Stimulated activated CD4-positive, alpha-beta T cell treated with anti-CD3 and anti-CD28 coated beads, Interleukin-4, amount 100 ng/mL, for 4 hours (primary cell): ENCODE measurements at places on chromosomes 5 and 9.

DNA sequence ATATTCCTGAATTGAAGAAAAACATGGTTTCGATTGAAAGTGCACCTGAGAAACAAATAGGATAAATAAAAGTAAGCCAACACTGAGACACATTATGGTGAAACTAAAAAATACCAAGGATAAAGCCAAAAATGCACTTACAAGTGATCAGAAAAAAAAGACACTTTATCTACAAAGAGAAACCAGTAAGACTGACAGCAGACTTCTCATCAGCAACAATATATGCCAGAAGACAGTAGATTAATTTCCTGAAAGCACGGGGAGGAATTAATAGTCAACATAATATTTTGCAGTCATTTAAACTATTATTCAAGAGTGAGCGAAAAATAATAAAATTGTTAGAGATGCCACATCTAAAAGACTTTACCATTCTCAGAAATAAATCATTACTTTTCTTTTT, 172.7 kb upstream of the MAST4 start:
- no peak for DNase-seq

GRCh38 chr5:36253575-36253974, 11.8 kb upstream of the NADK2 start:
- DNase-seq: no peak

DNA sequence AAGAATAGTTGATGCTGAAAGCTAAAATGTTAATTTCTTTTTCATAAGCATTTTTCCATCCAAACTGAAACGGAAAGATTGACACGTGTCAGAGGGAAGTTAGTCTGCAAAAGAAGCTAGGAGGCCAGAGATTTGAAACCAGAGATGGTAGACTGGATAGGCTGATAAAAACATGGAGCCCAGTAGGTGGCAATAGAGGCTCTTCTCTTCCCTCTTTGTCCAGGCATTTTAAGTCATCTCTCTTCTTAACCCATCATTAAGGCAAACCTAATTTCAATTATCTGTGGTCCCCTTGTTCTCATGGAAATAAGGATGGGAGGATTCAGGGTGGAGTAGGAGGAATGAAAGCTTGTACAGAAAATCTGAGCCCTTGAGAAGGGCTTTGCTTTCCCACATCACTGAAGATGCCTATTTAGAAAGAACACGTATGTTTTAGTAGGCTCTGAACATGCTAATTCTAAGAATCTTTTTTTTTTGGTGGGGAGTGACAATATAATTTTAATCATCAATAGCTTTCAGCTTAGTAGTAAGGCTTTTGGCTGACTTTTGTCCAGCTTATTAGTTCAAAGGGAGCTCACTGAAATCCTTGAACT, 66.6 kb downstream of the ZNF474 start:
- no peak for DNase-seq

DNA sequence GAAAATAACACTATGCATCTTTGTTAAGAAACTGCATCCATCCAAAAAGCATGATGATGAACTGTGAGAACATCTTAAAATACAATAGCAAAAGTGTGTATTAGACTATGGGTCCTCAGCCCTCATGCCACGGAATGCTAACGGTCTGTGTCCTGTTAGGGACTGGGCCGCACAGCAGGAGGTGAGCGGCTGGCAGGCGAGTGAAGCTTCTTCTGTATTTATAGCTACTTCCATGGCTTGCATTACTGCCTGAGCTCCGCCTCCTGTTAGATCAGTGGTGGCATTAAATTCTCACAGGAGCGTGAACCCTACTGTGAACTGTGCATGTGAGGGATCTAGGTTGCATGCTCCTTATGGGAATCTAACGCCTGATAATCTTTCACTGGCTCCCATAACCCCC, 129.8 kb downstream of the NXNL2 start:
- no peak for DNase-seq

DNA sequence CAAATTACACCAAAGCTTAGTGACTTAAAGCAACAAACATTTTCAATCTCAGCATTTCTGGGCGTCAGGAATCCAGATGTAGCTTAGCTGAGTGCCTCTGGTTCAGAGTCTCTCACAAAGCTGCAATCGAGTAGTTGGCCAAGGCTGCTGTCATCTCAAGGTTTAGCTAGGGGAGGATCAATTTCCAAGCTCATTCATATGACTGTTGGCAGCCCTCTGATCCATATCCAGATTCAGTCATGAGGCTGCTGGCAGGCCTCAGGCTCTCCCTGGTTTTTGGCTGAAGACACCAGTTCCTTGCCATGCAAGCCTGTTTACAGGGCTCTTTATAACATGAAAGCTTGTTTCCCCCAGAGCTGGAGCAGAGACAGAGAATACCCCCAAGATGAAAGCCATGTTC, 419.5 kb upstream of the TLE4 start:
- no peak for DNase-seq

- no peak for DNase-seq
Measured at GRCh38 chr5:134083517-134083916, 31.0 kb upstream of the TCF7 start.

- peak; percentile 81 for DNase-seq
Measured at GRCh38 chr9:98974994-98975712, 31.4 kb downstream of the COL15A1 start.

- no peak for DNase-seq
Measured at GRCh38 chr5:64622991-64623390, 67.3 kb upstream of the SHISAL2B start.

DNA sequence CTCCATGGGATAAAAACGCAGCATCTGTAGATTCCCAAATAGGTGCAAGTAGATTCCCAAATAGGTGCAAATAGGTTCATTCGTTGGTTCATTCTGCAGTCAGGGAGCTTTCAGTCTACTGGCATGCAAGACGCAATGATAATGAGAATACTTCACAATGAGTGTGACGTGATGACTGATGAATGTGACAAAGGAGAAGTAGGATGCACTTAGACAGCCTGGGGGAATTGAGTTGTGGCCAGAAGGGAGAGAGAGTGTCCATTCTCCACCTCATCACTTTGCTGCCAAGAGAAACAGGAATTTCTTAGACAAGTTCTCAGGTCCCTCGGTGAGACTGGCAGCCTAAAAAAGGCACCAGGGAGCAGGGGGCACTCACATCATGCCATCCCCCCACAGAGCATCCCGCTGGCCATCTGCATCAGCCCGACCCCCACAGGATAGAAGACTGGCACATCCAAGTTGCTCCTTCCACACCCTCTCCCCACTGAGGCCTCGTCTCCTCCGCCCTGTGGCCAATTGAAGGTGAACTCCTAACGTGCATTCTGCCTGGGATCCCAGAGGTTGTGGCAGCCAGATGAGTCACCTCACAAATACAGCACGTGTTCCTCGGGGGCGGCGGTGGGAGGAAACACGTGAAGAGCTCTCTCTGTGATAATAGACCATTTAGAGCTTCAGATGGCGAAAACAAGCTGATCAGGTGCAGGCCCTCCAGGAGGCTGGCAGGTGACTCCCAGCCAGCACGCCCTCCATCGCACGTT, 19.9 kb upstream of the KCNIP1 start:
- DNase-seq: no peak

DNA sequence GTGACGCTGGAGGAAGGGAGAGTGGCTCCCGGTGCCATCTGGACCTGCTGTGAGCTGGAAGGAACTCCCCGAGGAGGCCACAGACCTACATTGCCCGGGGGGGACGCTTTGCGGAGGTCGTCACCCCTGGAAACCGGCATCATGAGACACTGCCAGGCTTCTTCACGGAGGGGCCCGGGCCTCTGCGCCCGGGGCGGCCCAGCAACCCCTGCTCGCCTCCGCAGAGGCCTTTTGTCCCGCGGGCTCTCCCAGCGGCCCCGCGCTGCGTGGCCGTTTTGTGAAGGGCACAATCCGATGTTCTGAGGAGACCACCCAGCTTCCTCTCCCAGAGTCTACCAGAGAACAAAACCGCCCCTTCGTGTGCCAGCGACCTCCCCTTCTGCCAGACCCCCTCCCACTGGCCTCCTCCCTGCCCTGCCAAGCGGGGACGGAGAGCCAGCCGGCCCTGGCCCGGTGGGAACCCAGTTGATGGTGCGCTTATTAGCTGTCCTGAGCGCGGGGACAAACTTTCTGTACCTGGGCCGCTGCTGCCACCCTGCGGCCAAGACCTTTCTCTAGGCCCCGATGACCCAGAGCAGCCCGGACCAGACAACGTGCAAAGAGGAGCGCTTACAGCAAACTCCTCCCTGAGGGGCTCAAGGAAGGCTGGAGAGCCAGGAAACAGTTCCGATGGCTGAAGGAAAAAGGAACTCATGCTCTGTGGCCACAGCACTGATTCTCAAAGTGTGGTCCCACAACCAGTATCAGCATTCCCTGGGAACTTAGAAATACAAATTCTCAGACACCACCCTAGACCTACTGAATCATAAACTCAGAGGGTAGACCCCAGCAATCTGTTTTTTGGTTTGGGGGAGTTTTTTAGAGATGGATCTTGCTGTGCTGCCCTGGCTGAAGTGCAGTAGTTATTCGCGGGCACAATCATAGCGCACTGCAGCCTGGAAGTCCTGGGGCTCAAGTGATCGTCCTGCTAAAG, 86.7 kb downstream of the SLC1A3 start:
- DNase-seq: peak; percentile 16

DNA sequence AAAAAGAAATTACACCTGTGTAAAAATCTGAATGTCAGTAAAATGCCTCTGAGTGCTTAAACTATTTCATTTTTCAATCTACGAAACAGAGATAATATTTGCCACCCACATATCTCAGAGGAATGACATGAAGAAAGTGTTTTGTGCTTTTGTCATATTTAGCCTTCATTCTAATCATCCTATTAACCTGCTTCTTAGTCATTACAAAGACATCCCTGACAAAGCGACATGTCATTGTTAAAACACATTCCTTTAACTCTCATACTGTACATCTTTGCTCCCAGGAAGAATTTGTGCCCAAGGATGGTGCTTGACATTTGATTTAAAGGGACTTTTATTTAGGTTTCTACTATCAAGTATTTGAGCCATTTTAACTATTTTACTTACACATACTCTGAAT, 275.9 kb downstream of the DMRTA1 start:
- DNase-seq: no peak

GRCh38 chr5:152462021-152462721, 57.1 kb upstream of the NMUR2 start:
- no peak for DNase-seq

- no peak for DNase-seq
Measured at GRCh38 chr9:116928884-116929283, 241.8 kb downstream of the TRIM32 start.

DNA sequence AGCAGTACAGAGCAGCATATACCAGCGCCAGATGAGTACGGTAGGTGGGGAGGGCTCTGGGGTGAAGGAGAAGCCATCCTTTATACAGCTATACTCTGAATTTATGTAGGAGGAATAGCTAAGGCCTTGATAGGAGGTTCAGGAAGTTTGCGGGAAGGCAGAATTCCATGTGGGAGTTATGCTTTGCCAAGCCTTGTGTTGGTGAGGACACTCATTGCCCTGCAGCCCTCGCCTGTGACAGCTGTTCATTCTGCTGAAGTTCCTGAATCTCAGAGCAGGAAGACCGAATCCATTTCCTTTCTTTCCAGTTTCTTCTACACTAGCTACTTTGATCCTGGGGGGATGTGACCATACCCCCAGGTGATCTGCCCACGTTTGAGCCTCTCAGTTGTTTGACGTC, 7.7 kb downstream of the MFAP3 start:
- DNase-seq: no peak

- DNase-seq: no peak
Measured at GRCh38 chr9:109506097-109506712, 8.1 kb upstream of the PTPN3 start.
